Activated T-helper 17 cell treated with anti-CD3 and anti-CD28 coated beads, Interleukin-2, amount 50 U/mL, for 72 hours (primary cell): ENCODE measurements at places on chromosomes 6 and 20.

DNA sequence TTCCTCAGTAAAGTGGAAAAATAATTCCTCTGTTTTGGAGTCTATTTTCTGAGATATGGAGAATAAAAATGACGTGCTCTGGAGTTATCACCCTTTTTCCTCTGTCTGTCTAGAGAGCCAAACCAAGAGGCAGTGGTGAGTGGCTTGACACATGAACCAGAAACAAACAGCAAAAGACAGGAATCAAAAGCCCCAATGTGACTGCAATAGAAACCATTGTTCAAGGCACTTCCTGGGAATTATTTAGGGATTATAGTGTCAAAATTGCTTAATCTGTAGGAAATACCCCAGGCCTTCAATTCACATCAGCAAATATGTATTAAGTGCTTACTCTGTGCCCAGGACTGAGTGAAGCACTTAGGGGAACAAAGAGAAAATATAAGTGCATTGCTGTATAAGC, 560.4 kb upstream of the JAG1 start:
- no peak for ATAC-seq

DNA sequence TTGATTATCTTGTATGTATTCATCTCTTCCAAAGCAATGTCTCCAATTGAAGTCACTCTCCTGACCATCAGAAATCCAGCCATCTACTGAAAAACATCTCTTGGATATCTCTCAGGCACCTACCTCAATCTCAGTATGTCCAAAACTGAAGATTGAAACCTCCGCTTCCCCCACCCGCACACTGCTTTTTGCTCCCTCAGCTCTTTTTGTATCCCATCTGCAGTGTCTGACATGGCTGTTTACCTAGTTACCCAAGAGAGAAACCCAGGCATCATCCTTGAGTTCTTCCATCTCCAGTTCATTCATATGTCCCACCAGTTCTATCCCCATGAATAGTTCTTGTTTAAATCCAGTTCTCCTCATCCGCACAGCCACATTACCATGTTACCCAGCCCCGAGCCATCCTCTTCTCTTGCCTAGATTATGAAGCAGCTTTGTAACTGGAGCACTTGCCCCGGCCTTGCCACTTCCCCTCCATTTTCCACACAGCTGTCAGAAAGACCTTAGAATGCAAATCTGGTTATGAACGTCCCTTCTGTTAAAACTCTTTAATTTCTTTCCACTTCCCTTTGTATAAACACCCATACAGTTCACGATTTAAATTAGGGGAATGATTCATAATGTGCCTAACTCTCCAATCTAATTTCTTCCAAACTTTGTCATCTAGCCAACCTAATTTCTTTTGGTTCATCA, 40.5 kb upstream of the GCLC start:
- ATAC-seq, result no peak

- no peak for ATAC-seq
These were observed 2.7 kb downstream of the ID1 start for GRCh38 chr20:31607640-31608250.

DNA sequence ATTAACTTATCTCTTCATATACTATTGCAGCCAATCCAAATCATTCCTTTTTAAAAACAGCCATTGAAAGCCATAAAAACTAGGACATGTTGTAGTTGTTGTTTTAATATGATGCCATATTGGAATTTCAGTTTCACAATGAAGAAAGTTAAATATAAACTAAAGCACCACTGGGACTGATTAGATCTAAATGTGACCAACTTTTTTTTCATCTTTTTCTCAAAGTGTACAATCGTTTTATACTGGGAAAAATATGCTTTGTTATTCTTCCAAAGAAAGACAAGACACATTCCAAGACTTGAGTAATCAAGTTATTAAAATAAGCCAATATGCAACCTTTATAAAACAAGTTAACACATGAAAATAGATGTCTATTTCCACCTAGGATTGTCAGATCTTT, 68.5 kb downstream of the THEMIS start:
- no peak for ATAC-seq

GRCh38 chr6:153001767-153002612, 519 bp downstream of the MTRF1L start:
- ATAC-seq, result peak; percentile 36

DNA sequence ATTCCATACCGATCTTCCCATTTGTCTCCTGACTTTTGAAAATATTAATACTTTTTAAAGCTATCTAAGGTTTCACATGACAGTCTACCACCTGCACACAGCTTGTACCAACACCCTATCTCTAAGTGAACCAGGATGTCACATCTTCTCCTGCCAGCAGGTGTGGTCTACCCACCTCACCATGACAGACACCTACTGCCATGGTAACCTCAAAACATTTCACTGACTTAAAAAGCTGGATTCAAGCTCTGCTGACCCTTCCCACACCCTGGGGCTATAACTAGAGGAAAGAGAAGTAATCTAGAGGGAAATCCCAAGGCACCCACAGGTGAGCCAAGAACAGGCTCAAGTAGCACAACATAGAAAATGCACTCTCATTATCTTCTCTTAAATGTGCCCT, 1.2 kb downstream of the SLC17A3 start:
- ATAC-seq, result no peak

DNA sequence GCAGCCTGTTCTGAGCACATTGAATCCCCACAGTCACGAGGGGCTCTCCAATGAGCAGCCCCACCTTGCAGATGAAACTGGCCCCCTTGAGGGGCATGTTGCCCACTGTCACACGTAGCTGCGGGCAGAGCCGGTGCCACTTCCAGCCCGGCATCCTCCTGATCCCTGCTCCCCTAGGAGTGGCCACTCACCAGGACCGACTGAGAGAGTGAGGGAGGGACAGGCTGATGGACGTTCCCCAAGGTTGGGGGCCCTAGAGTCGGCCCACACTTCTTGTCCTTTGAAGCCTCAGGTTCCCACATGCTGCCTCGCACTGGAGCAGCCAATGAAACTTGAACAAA, 10.5 kb downstream of the ENTPD6 start:
- ATAC-seq, result no peak

GRCh38 chr20:62276439-62276838, 26.4 kb upstream of the ADRM1 start:
- ATAC-seq, result no peak

DNA sequence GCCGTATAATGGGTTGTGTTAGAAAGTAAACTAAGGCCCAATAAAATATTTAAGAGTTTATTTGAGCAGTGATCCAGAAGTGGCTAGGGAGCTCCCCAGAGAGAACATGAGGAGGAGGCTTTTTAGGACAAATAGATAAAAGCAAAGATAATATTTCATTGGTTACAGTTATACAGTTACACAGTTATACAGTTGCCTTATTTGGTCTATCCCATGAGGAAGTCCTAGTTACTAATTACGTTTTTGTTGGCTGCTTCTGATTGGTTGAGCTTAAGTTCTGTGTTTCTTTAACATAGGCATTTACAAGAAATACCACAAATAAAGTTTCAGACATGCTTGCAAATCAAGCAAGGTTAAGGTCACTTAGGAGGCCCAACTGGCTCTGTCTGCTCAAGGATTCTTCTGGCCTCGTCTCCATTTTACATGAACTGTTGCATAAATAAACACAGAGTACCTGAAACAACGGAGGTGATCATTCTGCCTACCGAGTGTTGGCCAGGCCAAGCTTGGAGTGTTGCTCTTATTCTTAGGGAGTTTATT, 7.0 kb downstream of the UBD start:
- ATAC-seq, result peak; percentile 79

GRCh38 chr6:34912715-34913464, 23.8 kb downstream of the ANKS1A start:
- ATAC-seq, result peak; percentile 99

DNA sequence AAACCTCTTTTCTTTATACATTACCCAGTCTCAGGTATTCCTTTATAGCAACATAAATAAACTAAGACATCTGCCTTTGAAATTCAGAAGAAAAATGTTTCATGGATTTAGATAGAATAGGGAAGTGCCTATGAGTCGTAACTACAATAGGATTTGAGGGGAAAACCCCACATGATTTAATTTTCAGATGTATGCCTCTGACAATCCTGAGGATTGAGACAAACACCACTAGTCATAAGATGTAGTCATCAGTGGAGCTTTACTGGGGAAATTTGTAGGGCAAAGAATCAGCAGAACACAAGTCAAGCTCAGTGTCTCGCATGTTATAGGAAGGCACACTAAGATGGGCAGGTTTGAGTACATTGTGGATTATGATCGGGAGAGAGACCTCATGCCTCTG, 566.4 kb downstream of the BMP2 start:
- ATAC-seq, result no peak

DNA sequence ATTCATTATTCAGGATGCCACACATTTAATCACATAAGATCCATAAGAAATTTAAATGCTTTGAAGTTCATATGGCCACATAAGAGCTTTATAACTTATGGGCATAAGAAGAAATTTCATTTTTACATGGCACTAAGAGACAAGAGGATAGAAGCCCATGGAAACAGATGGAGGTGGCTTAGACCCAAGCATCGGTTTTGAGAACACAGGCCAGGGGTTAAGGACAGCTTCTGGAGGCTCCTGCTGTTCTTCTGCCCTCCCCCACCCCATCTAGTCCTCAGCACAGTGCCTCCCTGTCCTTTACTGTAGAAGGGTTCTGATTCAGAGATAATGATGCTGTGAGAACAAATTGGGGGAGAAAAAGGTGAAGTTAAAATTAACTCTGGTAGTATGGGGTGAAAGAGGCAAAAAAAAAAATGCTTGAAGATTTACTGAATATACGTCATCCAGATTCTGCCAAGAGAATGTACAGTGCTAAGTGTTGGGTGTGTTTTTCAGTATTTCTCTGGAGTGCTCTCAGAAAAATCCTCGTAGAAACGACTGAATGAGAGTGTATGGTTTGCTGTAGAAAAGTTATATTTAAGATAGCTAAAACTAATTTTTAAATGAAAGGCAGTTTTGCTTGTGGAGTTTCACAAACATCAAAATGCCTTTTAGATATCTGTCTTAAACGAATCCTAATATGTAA, 539.7 kb downstream of the QKI start:
- ATAC-seq, result no peak

GRCh38 chr6:142316791-142317368, 15.1 kb downstream of the ADGRG6 start:
- ATAC-seq, result no peak

DNA sequence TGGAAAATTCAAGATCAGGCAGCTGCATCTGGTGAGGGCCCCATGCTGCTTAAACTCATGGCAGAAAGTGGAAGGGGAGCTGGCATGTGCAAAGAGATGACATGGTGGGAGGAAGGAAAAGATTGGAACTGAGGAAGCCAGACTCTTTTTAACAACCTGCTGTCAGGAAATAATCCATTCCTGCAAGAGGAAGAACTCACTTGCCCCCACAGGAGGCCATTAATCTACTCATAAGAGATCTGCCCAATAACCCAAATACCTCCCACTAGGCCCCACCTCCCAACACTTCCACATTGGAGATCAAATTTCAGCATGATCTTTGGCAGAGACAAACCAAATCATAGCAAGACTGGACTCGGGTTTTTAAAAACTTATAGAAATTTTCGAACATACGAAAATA, 200.5 kb upstream of the KCNQ5 start:
- ATAC-seq, result no peak

- no peak for ATAC-seq
These were observed 28.6 kb upstream of the YWHAB start for GRCh38 chr20:44856856-44857448.

DNA sequence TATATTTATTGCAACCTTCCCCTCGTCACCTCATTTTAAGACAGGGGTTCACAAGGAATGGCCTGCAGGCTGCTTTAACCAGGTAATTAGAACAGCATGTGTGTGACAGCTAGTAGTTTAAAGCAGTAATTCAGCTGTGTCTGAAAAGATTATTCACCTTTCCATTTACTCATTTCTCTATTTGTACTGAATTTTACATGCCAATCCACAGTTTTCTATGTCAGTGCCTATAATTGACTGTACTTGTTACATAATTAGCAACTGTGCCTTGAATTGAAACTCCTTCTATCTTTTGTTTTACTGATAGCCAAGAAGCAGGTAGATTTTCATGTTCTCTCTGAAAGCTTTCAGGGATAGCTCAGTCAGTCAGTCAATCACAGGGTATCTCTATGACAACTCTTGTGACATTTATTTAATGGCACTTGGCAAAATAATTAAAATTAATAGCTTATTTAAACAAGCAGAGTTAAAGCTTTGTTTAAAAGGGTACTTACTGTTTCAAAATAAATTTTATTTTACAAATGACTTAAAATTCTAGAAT, 214.0 kb downstream of the ZFAND3 start:
- ATAC-seq, result peak; percentile 60

- no peak for ATAC-seq
These were observed 5.5 kb upstream of the PABPC1L start for GRCh38 chr20:44904377-44904776.

DNA sequence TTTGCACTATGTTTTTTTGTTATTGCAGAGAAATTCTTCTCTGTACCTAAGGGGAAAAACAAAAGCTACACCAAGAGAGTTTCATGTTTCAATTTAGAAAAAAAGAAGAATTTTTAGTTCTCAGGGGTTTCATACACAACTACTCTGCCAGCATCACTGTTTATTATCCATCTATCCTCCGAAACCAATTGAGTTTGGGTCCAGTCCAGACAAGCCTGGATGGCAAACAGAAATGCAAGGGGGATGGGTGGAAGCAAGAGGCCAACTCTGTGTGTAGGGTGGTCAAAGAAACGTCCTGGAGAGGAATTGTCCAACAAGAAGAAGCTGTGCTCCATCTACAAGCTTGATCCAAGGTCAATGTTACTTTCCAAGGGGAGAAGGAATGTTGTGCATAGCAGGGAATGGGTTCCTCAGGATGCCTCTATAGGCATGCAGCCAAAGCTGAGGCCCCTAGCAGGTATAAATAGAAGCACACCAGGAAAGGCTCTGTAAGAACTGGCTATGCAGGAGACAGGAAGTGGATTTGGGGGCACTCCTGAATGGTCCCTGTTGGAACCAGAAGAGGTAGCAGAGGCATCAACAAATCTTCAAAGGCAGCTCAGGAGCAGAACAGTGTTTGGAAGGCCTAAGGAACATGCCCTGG, 64.4 kb downstream of the FILIP1 start:
- ATAC-seq, result no peak

GRCh38 chr6:4466769-4467480, 309.3 kb upstream of the CDYL start:
- ATAC-seq, result no peak

DNA sequence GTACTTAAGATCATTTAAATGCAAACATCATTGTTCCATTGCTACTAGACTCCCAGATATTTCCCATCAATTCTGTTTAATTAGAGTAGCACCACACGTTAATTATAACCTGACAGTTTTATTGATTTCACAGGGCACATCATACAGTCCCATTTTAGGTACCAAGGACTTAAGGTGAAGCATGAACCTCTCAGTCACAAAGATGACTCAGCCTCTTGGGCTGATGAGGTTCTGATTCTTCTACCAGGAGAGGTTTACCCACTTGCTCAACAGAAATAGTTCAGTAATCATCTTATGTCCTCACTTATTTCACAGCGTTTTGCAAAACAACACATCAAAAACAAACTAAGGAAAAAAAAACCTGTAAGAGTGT, 98.5 kb downstream of the HIVEP2 start:
- ATAC-seq, result peak; percentile 25

- ATAC-seq, result no peak
These were observed 57.6 kb downstream of the ZNF831 start for GRCh38 chr20:59221049-59221706.
